ENCODE measurements at places on chromosomes 3 and 15. TPM values are rescaled to one million over a fixed set of nuclear protein-coding genes. Genes with fewer than 3 reads are reported as not detected.

- no peak for DNase-seq
These were observed 37.4 kb downstream of the ADCY5 start for GRCh38 chr3:123411340-123412040.

ZNF860 gene
- 10.9 TPM for polyA plus RNA-seq

GRCh38 chr15:51758645-51759044 is 7.2 kb downstream of the TMOD2 start:
- DNase-seq: no peak

DNA sequence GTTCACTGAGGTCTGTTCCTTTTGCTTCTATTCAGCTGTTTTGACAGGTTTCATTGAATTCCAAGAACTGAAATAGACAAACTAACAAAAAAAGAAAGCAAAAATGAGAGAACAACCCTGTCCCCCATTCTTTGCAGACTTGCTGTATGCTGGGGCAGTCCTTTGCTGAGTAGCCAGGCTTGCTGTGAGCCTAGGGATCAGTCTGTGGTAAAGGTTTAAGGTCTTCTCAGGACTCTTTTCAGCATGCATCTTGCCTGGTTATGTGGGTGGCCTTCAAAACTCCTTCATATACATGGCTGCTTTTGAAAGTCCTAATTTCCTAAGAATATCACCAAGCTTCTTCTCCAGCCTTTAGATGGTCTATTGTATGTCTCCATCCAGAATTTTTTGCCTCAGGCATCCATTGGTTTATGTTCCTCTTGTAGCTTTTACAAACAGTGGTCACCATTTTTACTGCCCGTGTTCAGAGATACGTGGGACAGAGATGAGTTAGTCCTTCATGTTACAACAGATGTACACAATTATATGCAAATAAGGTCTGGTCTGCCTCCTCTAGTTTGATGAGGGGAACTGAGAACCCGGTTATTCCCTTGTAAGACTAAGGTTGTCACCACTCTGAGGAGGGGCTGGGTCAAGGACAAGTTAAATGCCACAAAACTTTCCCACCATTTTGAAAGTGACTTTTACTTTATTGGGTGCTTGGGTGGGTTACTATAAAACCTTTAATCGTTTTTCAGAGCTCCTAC is 41.4 kb downstream of the SACM1L start:
- DNase-seq: peak; percentile 19

DNA sequence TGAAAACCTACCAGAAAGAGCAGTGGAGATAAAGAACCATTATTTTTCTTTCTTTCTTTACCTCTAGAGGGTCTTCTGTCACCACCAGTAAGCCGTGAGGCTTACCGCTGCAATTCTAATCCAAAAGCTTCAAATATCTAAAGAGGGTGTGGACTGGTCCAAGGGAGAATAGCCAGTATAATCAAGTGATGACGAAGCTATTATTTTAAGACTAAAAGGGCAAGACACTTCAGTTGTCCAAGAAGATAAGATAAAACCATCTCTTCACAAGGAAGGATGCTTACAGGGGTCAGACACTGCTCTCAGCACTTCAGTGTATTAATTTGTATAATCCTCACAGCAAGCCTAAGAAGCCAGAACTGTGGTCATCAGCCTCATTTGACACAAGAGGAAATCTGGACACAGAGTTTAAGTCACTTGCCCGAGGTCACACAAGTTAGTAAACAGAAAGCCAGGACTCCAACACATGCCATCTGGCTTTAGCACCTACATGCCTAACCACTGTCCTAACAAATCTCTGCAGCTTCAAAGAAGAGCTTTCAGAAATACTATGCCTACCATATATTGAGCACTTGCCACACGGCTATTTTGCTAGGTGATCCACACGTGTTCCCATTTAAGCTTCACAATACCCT is 14.6 kb downstream of the HDC start:
- no peak for DNase-seq

- no peak for DNase-seq
These were observed 7.9 kb upstream of the GBE1 start for GRCh38 chr3:81769299-81769698.

DNA sequence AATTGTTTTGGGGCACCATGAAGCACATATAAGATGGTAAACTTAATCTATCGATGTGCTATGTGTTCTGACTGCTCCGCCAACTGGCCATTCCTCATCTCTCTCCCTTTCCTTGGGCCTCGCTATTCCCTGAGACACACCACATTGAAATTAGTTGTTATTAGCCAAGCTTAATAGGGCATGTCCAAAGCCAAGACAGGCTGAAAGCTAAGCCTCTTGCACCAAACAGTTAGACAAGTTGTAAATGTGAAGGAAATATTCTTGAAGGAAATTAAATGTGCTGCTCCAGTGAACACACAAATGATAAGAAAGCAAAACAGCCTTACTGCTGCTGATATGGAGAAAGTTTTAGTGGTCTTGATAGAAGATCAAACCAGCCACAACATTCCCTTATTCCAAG is 39.3 kb downstream of the C2CD4A start:
- DNase-seq: no peak

DNA sequence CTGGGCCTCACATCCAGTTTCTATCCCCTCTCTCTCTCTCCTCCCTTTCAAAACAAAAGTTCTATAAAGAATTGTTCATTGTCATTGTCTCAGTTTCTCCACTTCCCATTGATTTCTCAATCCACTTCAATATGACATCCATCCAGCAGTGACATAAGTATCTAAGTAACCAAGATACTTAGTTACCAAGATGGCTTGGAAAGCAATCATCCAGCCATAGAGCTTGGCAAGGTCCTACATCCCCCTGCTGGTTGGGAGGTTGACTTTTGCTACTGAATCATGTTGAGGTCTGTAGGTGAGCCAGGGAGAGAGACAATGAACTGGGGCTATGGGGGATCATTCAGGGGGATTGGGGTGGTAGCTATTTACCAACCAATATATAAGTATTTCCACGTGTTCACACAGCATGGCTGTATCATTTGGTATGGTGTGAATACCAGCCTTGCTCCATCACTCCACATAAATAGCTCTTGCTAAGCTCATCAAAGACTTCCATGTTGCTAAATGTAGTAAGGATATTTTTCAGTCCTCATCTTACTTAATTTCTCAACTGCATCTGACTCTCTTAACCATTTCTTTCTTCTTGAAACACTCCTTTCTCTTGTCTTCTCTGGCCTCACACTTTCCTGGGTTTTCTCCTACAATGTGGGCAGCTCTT is 58.8 kb upstream of the NTRK3 start:
- DNase-seq: no peak

FSIP1 gene
- polyA plus RNA-seq: 0.14 TPM

GRCh38 chr15:41511899-41512369 is 1.7 kb downstream of the LTK start:
- DNase-seq: no peak

DNA sequence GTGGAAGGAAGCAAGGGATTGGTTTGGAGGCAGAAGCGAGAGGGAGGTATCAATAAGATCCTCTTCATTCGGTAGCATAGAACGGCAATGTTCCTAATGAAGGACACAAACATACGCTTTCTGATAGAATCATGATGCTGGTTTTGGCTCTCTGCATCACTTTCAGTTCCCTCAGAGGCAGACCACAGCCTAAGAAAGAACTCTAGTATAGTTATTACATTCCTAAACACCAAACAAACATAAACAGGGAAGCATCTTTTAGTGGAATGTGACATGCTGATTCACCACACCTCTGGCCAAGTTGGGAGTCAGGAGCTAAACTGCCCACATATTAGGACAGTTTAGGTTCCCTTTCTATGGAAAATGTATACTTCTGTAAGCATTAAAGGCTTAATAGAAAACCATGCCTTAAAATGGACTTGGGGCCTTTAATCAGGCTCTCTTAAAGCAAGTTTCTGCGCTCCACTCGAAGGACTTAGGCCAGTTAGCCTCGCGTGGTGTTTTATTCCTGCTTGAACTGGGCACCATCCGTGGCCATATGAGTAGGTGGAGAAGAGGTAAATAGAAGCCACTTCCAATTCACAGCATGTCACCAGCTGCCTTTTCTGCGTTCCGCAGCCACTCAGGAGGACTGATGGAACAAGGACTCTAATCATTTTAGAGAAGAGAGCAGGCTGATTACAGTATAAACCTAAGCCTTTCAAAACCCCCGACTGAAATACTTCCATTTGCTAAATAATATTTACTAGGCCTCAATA is 53.7 kb downstream of the CD47 start:
- peak; percentile 24 for DNase-seq

DNA sequence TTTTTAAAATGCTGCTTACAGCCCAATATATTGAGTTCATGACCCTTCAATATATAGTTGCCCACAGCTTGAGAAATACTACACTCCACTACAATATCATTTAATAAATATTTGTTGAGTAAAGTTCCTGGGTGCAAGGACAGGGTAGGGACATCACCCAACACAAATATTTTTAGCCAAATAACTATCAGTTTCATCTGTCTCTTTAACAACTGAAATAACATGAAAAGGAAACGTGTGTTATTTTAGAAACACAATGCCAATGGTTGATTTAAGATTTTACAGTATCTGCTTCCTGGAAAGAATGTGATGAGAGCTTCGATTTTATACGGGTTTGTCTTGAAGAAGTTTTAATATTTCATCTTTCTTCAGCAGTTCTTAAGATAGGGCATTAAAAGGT is 67.7 kb upstream of the CDV3 start:
- no peak for DNase-seq

RPL35A gene
- polyA plus RNA-seq: 928 TPM

COL7A1 gene
- polyA plus RNA-seq: not detected

- no peak for DNase-seq
These were observed 232.5 kb upstream of the ST8SIA2 start for GRCh38 chr15:92161039-92161670.

CPN2 gene
- polyA plus RNA-seq: not detected

FAM131A gene
- 4.0 TPM for polyA plus RNA-seq

- DNase-seq: no peak
These were observed 58.7 kb upstream of the MRPL3 start for GRCh38 chr3:131561511-131561910.

DNA sequence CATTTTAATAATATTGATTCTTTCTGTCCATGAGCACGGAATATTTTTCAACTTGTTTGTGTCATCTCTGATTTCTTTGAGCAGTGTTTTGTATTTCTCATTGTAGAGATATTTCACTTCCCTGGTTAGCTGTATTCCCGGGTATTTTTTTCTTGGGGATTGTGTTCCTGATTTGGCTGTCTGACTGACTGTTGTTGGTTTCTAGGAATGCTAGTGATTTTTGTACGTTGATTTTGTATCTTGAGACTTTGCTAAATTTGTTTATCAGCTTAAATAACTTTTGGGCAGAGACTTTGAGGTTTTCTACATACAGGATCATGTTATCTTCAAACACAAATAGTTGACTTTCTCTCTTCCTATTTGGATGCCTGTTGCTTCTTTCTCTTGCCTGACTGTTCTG is 418.8 kb upstream of the ALCAM start:
- DNase-seq: no peak

DNA sequence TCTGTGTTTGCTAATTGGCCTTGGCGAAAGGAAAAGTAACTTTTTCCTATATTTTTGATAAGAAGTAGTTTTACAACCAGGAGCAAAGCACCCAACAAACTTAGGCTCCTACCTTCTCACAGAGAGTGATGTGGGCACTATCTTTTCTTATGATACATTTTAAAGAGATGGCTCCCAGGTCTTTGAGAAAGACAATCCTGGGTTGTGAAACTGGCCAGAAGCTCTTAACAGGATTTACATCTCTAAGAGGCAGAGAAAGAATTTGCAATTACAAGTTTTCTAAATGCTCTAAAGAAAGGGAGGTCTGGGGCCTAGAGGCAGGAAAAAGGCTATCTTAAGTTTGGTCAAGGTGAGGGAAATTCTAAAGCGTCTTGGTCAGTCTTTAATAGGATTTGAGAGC is 609.7 kb downstream of the VGLL3 start:
- no peak for DNase-seq

DNA sequence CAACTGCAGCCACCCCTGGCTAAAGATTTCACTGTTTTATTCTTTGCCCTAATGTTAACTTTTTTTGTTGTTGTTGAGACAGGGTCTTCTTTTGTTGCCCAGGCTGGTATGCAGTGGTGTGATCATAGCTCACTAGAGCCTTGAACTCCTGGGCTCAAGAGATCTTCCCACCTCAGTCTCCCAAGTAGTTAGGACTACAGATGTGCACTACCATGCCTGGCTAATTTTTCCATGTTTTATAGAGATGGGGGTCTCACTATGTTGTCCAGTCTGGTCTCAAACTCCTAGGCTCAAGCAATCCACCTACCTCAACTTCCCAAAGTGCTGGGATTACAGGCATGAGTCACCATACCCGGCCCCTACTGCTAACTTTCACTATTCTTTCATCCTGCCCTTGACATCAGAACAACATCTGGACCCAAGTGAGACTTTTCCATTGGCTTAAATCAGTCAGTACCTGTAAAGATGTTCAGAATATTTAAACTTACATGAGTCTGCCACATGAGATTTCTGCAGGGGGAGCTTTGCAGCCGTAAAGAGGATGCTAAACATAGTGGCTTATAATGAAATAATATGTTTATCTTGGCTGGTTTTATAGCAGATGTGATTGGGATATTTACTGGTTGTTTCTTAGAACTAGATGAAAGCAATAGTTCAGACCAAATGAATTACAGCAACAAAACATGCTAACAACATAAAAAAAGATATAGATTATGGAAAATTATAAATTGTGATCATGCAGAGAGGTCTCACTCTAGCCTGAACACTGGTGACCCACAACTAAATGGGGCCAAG is 73.6 kb downstream of the HMG20A start:
- no peak for DNase-seq

DNA sequence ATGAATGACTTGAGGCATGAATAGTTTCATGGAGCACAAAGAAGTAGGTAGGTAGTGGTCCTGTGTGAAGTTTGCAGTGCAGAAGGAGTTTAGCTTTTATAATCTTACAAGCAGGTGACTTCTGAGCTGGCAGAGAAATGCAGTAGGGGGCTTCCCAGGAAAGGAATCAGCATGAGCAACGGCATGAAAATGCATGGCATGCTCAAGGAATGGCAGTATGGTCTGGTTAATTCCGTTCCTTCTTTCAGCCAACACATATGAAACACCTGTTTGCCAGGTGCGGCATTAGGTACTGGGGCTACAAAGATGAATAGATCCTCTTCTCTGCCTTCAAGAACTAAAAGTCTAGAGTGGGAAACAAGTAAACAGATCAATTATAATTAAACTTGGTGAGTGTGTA is 138.0 kb upstream of the BHLHE40 start:
- no peak for DNase-seq

CLDN1 gene
- polyA plus RNA-seq: not detected

- DNase-seq: peak; percentile 25
These were observed 160.5 kb downstream of the FGF12 start for GRCh38 chr3:192566706-192567290.
